Amygdala (tissue), 56 donors: ENCODE measurements at places on chromosomes 4 and X.

DNA sequence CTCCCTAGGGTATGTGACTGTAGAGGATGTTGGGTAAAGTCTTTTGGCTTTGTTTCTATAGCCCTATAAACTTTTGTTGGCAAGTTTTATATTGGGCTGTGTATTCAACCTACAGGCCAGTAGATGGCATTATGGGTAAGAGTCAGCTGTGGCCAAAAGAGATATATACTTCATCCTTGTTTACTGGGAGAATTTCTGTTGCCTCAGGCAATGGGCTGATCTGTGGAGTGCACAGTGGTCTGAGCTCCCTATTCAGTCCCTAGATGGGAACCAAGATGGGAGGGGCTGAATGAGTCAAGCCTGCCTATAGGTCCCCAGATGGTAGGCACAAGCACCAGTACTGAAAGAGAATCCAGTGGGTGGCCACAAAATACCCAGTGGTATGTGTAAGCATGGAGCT is 580.6 kb downstream of the EPHA5 start:
- DNase-seq = no peak

DNA sequence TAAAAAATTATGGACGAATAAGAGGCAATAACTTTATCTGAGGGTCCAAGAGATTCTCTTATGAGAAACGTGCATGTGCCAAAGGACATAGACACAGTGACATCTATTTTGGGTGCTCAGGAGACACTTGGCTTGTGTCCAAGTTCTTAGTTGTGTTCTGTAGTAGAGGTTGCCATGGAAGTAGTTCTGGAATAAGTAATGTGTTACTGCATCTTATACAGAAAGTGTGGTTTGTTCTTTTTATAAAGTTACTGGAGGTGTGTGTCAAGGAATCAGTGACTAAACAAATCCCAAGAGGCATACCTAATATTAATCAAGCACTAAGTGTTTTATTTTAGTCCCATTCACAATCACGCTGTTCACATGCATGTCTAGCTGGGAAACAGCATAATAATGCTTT is 305.7 kb downstream of the ARHGAP24 start:
- no peak for DNase-seq

- no peak for DNase-seq
Observed at GRCh38 chrX:13287816-13288215, 32.0 kb downstream of the ATXN3L start.

GRCh38 chr4:135282676-135283075 is 1081.1 kb upstream of the PABPC4L start:
- DNase-seq = no peak

DNA sequence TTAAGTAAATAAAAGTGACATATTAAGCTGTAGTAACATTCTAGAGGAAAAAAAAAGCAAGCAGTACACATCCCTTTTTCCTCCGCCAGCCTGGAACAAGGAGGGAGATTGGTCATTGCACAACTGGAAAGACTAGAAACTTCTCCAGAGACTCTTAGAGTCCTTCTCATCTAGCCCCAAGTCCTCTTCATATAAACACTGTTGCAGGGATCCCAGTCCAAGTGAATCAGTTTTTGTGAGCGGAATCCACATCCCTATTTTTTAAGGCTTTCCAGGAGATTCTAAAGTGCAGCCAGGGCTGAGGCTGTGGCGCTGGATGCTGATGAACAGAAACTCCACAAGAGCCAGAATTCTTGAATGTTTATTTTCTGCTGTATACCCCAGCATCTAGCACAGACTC is 23.8 kb downstream of the REELD1 start:
- DNase-seq = no peak

GRCh38 chrX:112642349-112642748 is 37.4 kb downstream of the LHFPL1 start:
- DNase-seq = peak; percentile 0

DNA sequence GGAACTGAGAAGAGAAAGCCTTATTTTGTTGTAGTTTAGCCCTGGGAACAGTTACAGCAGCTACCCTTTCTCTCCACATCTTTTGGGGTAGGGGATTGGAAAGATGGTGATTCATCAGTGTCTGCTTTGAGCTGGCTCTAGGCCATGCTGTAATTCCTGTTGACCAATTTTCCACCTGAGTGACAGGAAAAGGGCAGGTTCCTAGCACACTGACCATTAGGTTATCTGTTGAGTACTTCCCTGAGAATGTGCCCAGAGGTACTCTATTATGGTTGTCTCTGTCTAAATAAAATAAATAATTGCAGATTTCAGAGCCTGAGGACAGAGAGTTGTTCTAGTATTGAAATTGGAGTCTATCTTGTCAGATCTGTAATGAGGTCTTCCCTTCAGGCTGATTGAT is 109.0 kb downstream of the ENOX2 start:
- DNase-seq = no peak

DNA sequence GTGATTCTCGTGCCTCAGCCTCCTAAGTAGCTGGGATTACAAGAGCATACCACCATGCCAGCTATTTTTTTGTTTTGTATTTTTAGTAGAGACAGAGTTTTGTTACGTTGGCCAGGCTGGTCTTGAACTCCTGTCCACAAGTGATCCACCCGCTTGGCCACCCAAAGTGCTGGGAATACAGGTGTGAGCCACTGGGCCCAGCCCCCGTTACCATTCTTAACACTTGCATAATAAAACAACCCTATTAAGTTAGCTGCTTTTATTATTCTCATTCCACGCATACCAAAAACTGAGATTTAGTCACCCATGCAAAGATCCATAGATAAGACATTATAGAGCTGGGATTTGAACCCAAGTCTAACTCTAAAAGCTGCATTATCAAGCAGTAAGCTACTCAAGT is 6.0 kb upstream of the TEX13A start:
- no peak for DNase-seq

- DNase-seq = no peak
Observed at GRCh38 chrX:81392396-81392795, 190.5 kb downstream of the SH3BGRL start.

GRCh38 chrX:44244008-44244407 is 99.5 kb downstream of the EFHC2 start:
- DNase-seq = no peak

- DNase-seq = no peak
Observed at GRCh38 chr4:83388313-83388676, 53.6 kb upstream of the HPSE start.
